ENCODE measurements at places on chromosomes 5 and 9.

- no peak for DNase-seq
Measured at GRCh38 chr9:135505406-135506187, 5.1 kb downstream of the MRPS2 start.

- DNase-seq, result no peak
Measured at GRCh38 chr9:131481441-131482342, 21.0 kb upstream of the POMT1 start.

- no peak for DNase-seq
Measured at GRCh38 chr9:135508211-135508820, 7.8 kb downstream of the MRPS2 start.

GRCh38 chr5:80672140-80672736, 17.5 kb upstream of the DHFR start:
- peak; percentile 66 for DNase-seq

- no peak for DNase-seq
Measured at GRCh38 chr9:124263800-124264426, 6.2 kb downstream of the NEK6 start.

DNA sequence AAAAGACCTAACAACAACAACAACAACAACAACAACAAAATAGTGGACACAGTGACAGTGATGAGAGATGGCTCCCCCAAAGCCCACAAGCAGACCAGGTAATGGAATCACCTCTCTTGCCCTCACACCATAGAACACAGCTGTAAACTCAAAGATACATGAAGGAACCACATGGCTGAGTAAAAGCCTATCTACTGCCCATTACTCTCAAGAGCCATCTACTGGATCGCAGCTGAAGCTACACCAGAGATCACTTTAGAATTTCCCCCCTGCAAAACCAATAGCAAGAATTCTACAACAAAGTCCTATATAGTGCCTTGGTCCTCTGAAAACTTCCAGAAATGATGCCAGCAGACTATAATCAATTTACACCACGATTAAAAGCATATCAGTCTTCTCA, 1537.6 kb upstream of the CDH9 start:
- no peak for DNase-seq

DNA sequence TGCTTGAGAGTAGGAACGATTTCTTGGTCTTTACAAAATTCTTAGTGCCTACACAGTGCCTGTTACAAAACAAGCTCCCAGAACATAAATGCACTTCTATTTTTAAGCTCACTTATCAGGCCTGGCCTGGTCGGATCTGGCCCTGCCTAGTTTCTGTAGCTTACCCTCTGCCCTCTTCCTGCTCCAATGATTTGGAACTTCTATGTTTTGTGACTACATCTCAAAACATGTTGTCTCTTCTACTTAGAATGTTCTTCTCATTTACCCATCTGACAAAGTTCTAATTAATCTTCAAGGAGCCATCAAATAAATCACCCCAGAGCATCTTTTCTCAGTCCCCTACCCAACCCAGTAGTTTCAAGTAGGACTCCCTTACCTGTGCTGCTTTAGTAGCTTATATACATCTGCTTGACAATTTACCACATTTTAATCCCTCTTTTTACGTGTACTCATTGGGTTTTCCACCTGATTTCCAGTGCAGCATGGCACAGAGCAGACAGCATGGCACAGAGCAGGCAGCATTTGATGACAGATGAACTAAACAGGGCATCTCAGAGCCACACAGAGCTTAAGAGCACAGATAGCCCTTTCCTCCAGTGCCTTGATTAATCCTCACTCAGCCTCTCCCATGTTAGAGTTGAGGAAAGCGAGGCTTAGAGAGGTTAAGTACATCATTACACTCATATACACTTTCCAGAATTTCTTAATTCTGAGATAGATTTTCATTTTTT, 171.9 kb downstream of the MAPKAP1 start:
- no peak for DNase-seq

DNA sequence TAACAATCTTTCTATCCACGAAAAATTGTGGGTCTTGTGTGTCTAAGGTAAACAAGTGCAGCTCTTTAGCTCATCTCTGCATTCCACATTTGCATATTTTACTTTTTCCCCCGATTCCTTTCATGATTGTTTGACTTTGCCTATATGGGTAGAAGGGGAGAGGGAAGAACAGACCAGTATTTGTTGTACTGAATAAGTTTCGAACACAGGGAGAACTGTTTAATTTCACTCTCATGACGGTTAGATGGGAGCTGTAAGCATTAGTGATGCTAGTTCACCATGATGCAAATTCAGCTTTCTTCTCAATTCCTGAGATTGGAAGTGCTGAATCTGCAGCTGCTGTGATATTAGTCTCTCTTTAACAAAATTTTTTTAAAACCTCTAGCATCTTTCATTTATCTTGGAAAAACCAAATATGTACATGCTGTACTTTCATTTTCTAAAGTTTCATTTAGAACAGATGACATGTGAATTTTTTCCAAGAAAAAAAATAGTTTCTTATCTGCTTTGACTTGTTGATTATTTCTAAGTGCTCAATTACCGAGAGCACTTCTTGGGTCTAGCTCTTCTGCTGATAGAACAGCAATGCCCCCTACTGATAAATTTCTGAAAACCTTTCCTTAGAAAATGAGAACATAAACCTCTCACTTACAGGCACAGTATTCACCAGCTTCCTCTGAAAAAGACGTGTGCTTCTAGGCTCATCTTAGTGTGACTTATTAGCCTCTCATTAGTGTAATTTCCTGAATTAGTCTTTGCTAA, 149.5 kb downstream of the BAAT start:
- DNase-seq, result no peak

- no peak for DNase-seq
Measured at GRCh38 chr5:170393958-170394357, 4.8 kb upstream of the KCNMB1 start.

GRCh38 chr9:108860354-108860753, 1.7 kb upstream of the ACTL7A start:
- no peak for DNase-seq

DNA sequence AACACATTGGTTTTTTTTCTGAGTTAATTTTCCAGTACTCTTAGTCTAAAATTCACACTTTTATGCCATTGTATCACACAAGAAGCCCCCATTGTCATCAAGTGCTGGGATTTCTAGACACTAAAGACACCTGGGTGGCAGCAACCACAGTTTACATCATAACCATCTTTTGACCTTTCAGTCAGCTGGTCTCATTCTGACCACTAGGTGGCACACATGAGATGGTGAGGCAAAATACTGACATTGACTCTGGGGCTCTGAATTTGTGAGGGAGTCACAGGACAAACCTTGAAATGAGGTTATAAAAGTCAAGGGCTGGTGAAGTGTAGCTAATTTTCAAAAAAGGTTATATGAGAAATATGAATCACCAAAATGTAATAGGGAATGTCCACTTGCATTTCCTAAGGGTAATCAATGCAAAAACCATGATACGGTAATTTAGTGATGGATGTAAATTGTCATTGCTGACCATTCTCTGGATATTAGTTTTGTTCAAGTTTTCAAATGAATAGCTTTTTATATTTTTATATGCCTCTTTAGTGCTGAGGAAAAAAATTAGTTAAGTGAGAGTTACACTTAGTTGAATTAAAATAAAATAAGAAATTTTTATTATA, 229.4 kb downstream of the DMAC1 start:
- DNase-seq, result peak; percentile 78

DNA sequence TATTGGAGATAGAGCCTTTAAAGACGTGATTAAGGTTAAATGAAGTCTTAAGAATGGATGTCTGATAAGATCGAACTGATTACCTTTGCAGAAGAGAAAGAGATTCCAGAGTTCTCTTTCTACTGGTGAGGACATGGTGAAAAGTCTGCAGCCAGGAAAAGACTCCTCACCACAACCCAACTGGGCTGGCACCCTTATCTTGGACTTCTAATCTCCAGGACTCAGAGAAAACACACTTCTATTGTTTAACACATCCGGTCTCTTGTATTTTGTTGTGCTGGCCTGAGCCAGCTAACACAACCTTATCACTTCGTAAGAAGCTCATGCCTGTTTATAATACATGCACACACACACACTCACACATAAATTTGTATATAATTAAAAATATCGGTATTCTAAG, 489.1 kb downstream of the PRDM9 start:
- no peak for DNase-seq

DNA sequence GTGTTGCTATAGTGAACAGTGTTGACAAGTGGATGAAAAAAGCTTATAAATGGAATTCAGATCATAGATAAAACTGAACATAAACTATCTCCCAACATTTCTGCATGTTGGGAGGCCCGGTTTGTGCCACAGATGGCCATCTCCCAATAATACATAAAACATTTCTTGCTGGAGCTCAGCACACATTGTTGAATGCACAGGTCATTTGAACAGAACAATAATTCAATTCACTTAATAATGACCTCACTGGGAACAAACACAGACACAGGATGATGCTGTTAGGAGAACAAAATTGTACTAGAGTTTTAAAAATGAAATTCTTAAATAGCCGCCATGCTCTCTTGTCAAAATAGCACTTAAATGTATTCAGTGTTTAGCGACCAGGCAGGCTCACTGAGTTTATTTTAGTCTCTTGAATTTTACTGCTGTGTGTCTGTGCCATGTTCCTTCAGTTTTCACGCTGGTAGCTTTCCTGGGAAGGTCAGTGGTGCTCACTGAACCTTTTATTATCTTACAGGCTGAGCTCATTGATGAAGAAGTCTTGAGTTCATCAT, 85.0 kb upstream of the SSBP2 start:
- no peak for DNase-seq

DNA sequence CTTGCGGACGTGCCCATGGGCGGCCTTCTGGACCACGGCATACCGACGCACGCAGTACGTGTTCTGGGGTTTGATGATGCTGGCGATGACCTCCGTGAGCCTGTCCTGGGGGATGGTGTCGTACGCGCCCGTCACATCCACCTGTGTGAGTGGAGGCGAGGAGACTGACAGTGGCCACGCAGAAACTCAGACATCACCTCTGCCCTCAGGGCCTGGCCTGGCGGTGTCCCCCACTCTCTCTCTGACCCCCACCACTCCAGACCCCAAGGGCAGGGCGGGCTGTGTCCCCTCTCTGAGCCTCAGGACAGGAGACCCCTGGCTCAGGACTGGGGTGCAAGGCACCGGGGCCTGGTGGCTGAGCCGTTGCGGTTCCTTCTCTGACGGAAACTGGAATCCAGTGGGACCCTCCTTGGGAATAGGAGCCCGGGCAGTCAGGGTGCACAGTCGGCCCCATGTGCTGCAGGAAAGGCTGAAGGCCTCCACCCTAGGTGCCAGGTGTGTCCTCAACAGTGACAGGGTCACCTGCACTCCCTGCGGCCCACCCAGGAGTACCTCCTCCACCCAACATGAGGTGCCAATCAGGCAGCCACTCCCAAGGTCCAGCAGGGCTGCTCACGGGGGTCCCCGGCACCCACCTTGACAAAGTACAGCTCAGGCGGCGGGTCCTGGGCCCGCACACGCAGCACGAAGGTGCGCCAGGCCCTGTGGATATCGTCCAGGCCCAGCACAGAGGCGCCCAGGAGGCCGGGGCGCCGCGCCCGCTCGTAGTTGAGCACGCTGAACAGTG, 16.0 kb downstream of the TERT start:
- no peak for DNase-seq

- DNase-seq, result peak; percentile 64
Measured at GRCh38 chr5:39177631-39177964, 41.8 kb downstream of the FYB1 start.

DNA sequence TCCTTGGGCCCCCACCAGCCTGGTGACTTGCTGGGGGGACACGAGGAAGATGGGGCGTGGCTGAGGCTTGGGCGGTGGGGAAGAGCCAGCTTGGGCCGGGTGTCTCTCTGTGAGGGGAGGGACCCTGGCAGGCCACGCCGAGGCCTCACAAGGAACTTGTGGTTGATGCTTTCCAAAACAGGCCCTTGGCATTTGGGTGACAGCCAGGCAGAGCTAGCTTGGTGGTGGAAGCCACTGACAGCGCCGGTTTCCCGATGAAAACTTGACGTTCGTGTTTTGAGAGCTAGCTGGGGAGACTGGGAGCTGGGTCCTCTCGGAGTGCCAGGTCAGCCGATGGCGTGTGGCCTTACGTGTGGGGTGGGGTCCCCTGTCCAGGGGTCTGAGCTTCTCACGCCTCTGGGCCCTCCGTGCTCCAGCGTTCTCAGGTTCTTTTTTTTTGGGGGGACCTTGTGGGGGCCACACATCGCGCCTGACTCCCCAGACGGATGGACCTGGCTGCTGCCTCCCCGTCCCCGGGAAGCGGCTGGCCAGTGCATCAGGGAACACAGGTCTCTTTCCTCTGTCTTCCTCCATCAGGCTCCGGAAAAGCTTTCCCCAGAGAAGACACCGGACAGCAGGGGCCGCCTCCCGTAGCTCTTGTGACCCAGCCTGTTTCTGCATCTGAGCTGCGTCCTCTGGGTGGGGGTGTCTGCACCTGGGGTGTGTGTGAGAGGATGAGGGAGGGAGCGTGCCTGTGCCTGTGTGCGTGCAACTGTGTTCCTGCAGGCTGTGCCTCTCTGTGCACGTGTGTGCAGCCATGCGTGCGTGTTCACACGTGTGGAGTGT, 129.3 kb upstream of the LPCAT1 start:
- no peak for DNase-seq

DNA sequence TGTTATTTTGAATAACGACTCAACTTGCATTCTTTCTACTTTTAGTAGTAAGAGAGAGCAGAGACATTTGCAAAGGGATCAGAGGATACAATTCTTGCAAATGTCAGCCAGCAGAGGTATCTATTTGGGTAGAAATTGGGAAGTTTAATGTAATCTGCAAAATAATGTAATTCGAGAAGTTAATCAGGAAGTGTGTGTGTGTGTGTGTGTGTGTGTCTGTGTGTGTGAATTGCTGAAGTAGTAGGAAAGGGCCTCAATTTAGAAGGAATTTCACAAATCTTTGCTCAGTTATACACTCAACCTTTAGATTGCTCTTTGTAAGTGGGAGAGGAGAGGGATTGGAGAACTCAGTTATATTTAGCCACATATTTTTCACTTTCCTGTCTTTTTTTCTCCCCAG, 11.0 kb upstream of the IFNA1 start:
- DNase-seq, result no peak

DNA sequence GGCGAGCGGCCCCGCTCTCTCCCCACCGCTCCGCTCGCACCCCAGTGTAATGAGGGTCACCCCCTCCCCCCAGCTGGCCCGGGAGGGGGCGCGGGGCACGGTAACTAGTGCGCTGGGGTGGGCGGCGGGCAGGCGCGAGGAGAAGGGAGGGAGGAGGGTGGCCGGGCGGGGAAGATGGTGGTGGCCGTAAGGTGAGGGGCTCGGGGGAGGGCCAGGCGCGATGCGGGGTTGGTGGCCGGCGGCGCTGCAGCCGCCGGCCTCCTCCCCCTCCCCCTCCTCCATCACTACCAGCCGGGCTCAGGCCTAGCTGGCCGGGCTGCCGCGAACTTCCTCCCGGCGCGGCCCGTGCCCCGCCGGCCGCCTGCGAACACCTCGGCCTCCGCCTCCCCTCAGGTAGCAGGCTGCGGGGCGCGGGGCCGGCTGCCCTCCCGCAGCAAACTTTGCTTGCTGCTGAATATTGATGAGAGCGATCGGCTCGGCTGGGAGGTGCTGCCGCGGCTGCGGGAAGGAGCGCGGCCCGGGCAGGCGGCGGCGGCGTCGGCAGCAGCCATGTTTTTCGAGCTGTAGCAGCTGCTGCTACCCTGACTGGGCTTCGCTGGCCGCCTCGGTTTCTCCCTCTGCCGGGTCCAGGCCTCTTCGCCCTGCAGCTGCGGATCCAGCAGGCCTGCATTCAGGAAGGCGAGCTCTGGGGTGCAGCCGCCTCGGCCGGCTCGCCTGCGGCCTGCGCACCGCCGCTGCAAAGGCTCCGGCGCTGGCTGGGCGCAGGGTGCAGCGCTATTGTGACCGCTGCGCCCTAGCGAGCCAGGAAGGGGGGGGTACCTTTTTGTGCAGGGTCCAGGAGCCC, 502 bp downstream of the NSD1 start:
- DNase-seq, result peak; percentile 45

GRCh38 chr9:107286057-107286456, 3.0 kb downstream of the RAD23B start:
- no peak for DNase-seq

- DNase-seq, result no peak
Measured at GRCh38 chr5:6698696-6699095, 14.5 kb upstream of the TENT4A start.
